ENCODE measurements at places on chromosomes 13 and 19.

DNA sequence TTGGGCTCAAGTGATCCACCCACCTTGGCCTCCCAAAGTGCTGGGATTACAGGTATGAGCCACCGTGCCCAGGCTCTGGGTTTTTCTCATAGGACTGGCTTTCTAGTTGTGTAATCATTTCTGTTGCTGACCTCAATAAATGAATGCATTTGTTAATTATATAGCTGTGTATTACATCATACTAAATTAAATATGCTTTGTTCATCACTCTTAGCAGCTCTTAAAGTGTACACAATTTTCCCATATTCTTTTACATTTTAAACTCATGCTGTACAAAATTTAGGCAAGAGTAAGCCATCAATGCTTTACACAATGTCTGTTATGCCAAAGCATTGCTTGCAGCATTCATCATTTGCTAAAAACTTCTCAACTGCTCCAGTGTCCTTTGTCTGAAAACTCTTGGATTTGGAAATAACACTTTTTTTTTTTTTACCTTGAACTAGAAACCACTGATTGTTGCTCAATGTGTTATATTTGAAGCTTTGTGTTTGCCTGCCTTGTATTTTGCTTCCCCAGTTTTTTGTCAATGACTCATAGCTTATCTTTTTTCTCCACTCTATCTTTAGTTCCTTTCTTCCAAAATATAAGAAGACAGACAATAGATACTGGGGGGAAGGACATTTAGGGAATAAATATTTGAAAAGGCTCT, 31.4 kb downstream of the CCDC122 start:
- no peak for DNase-seq

DNA sequence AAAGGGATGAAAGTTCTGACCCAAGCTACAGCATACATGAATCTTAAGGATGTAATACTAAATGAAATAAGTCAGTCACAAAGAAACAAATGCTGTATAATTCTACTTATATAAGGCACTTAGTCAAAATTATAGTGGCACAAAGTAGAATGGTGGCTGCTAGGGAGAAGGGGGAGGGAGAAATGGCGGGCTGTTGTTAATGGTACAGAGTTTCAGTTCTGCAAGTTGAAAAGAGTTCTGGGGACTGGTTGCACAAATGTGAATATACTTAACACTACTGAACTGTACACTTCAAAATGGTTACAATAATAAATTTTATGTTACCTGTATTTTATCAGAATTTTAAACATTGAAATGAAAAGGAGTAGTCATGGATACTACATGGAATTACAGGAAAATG, 48.9 kb upstream of the CLDN10 start:
- no peak for DNase-seq

DNA sequence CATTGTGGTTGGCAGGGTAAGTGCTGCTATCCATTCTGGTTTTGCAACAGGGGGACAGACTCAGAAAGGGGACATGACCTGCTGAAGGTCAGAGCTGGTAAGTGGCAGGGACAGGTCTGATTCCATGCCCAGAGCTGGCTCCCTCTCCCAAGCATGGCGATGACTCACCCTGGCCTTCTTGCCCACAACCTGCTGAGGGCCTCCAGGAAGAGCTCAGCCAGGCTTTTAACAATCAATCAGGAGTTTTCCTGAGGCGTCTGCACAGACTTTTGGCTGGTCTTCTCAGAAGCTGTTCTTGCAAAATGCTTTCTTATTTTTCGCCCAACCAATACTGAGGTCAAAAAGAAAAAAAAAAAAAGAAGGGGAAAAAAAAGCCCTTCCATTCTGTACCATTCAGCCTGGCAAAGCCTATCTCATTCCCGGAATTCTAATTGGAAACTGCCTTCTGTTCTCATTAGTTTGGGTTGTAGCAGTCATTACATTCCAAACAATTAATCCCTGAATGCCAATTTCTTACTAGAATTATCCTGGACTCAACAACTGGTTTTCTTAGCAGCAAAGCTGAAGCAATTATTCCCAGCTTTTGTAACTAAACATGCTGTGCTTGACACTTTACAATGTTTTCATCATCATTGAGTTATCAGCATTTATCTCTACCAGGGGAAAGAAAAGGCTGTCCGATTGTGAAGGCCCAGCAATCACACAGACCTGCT, 17.7 kb downstream of the SIAH3 start:
- no peak for DNase-seq

DNA sequence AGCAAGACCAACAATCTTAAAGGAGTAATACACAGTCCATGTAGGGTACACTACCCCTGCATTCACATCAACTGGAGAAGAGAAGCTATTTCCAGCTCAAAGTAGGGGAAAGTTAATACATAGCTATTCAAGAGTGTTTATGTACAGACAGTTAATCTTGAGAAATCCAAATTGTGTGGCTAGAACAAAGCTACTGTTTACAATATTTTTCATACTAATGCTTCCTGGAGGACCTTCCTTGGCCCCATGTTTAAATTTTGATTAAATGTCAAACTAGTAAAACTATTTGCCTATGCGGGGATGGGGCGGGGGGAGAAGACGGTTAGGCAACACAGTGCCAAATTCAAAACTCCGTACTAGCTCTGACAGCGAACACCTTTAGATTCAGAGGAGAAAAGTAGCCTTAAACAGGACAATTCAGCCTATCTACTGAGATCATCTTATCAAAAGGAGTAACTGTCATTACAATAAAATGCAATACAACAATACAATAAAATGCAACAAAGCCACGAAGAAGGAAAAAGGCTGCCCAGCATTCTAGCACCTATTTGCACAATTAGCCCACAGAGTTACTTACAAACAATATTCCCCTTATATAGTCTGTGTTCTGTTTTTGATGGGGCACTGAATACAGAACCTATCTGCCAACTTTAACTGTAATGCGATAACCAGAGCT, 29.1 kb downstream of the BRD4 start:
- DNase-seq = no peak

DNA sequence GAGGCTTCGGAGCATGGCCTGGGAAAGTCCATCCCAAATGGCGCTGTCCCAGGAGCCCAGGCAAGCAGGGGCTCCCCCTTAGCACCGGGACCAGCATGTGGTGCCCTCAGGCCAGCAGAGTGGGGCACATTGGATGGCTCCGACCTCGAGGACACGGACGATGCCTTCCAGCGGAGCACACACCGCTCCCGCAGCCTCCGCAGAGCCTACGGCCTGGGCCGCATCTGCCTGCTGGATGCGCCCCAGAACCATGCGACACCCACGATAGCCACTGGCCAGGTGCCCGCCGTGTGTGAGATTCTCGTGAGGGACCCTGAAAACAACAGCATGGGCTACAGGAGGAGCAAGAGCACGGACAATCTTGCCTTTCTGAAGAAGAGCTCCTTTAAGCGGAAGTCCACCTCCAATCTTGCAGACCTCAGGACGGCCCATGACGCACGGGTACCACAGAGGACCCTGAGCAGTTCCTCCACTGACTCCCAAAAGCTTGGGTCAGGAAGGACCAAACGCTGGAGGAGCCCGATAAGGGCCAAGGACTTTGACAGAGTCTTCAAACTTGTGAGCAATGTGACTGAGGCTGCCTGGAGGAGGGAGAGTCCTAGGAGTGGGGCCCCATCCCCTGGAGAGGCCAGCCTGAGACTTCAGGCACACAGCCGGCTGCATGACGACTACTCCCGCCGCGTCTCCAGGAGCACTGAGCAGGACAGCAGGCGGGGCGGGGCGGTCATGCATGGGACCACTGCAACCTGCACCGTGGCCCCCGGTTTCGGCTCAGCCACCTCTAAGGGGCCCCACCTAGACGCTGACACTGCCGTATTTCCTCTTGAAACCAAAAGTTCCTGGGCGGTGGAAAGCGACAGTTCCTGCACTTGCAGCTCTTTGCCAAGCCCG, 63.1 kb downstream of the SPATA13 start:
- DNase-seq = no peak

DNA sequence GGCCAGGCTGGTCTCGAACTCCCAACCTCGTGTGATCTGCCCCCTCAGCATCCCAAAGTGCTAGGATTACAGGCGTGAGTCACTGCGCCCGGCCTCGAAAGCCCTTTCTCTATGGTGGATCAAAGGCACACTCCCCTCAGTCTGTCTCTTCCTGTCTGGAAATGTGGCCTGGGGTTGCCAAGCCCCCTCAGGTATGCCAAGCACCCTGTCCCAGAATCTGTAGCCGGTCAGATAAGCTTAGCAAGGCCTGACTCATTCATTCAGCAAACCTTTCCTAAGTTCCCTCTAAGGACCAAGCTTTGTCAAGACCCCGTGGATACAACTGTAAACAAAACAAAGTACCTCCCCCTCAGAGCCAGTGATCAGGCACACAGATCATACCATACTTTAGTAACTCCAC, 14.1 kb downstream of the NUCB1 start:
- no peak for DNase-seq

- no peak for DNase-seq
These were observed 253.8 kb downstream of the KLF12 start for GRCh38 chr13:73880365-73880764.
